Hippocampal formation (tissue), 2 donors: ENCODE measurements at places on chromosomes 3 and 15.

- DNase-seq = no peak
These were observed 40.1 kb downstream of the CDCP1 start for GRCh38 chr3:45105855-45106671.

GRCh38 chr15:95549168-95549738, 781.2 kb upstream of the NR2F2 start:
- no peak for DNase-seq

- no peak for DNase-seq
These were observed 45.1 kb upstream of the EPHB1 start for GRCh38 chr3:134749802-134750553.

DNA sequence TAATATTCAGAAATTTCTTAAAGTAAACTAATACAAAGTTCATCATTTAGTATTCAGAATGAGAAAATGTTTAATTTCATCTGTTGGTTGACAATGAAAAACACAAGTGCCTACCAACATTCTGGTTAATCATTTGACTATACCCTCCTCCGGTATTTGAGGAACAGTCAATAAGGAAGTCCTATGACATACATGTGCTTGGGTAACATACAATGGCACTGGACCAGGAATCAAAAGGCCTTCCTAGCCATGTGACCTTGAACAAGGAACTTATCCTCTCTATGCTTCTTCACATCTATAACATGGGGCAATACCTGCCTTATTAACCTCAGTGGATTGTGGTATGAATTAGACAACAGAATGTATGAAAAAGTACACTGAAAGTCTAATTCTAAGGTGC, 65.8 kb downstream of the ZNF280D start:
- DNase-seq = no peak

DNA sequence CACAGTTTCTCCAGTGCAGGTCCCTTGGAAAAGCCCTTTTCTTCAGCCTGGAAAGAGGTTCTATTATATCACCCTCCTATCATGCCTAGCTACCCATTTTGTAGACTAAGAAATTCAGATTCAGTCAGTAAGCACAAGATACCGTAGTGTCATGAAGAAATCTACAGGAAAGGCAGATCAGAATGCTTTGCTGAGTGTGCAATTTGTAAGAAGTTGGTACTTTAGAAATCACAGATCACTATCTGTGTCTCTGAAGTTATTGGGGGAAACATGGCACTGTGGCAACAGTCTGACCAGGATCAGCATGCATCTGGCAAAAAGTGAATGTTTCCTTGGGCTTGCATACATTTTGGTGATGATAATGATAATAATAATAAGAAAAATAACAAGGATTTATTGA, 531.8 kb downstream of the EPHB1 start:
- no peak for DNase-seq

- DNase-seq = no peak
These were observed 77.4 kb upstream of the HERC1 start for GRCh38 chr15:63911160-63911559.
